Urinary bladder (tissue), 4 donors: ENCODE measurements at places on chromosomes 16 and 17. TPM values are rescaled to one million over a fixed set of nuclear protein-coding genes. Genes with fewer than 3 reads are reported as not detected.

The MYH11 gene
- total RNA-seq, result 1,069 TPM

The MPP3 gene
- total RNA-seq, result 12.1 TPM

The HAP1 gene
- total RNA-seq, result not detected

The CCDC144A gene
- 4.7 TPM for total RNA-seq

The MEIOC gene
- not detected for total RNA-seq

The ANKFN1 gene
- total RNA-seq, result 8.0 TPM

The MARCHF10 gene
- total RNA-seq, result 0.42 TPM

The KRTAP3-2 gene
- not detected for total RNA-seq

The MAP1LC3B gene
- total RNA-seq, result 27.3 TPM

The SOX8 gene
- total RNA-seq, result 12.4 TPM

The SUZ12 gene
- total RNA-seq, result 55.5 TPM

The NUBP1 gene
- total RNA-seq, result 19.2 TPM

The PIGW gene
- 5.6 TPM for total RNA-seq

The PROCA1 gene
- total RNA-seq, result 1.7 TPM

The OR1A1 gene
- not detected for total RNA-seq

The ABCC11 gene
- 0.11 TPM for total RNA-seq

The HOXB13 gene
- total RNA-seq, result 1.7 TPM

The TP53TG3B gene
- total RNA-seq, result not detected

The TPPP3 gene
- 24.0 TPM for total RNA-seq

The IGFALS gene
- total RNA-seq, result 0.11 TPM

The TPSAB1 gene
- total RNA-seq, result 10.8 TPM

The RNF227 gene
- total RNA-seq, result 4.2 TPM

The TOM1L1 gene
- total RNA-seq, result 25.0 TPM

The EVI2A gene
- 6.9 TPM for total RNA-seq

The CCL5 gene
- total RNA-seq, result 0.58 TPM

The PLXDC1 gene
- 12.7 TPM for total RNA-seq

The PAGR1 gene
- total RNA-seq, result 14.1 TPM

The HOXB6 gene
- 3.1 TPM for total RNA-seq

The TP53TG3F gene
- total RNA-seq, result not detected

The GLTPD2 gene
- not detected for total RNA-seq
